Dermis blood vessel endothelial cell (primary cell): ENCODE measurements at places on chromosomes 4 and X. TPM values are rescaled to one million over a fixed set of nuclear protein-coding genes. Genes with fewer than 3 reads are reported as not detected.

DNA sequence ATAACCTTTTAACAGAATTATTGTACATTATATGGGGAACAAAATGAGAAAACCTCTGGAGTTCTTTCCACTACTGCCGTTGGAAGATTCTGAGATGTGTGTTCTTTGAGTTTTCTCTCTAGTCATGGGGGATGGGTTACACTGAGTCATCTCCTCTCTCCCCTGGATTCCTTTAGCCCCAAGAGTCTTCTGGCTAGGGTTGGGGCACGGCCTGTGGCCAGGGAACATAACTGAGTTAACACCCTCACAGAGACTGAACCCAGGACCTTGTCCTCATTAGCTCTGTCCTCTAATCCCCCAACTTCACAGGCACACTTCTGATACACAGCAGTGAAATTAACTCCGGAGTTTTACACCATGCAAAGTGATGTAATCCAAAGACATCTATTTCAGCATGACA, 142.3 kb upstream of the F9 start:
- DNase-seq: no peak

DNA sequence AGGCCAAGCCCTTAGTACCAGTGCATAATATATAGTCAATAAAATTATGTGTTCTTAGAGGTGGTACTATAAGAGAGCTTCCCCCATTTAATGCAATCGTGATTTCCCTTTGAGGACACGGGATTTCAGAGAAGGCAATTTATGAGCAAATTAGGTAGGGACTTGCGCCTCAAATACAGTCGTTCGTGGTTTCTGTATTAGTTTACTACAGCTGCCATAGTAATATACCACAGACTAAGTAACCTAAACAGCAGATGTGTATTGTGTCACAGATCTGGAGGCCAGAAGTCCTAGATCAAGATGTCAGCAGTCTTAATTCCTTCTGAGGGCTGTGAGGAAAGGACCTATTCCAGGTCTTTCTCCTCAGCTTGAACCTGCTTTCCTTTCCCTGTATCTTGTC, 1.5 kb upstream of the PUDP start:
- DNase-seq: no peak

- no peak for DNase-seq
These were observed 87.8 kb downstream of the STARD8 start for GRCh38 chrX:68735266-68735665.

GRCh38 chr4:113444386-113444785, 317.2 kb downstream of the CAMK2D start:
- DNase-seq: peak; percentile 66

Gene PDE6B
- total RNA-seq: 7.3 and 7.5 TPM in 2 replicates

DNA sequence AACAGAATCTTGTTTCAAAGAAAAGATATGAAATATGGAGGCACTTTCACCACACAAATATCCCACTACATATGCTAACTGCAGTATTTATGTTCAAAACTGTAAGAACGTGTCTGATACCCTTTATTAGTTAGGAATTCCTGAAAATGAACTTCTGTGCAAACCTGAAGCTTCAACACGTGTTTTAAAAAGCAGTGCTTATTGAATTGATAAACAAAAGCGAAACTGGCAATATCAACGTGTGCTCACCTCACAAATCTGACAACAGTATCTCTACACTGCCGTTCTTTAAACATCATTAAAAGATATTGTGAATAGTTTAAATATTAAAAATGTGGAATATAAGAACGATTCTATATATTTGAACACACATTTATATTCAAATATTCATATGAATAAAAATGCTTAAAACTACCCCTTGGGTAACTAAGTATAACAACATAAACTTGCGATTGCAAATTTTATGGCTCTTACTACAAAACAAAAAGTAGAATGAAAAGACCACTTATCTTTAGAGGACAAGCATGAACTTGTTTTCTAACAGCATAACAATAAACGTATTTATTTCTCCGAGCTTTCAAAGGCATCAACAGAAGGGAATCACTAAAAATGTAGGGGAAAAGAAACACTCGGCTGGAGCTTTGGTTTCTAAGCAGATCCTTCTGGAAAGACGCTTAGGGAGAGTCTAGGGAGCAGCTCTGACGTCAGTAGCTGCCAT, at the start of gene LRP2BP:
TSS of gene LRP2BP (minus strand) at position 687 of the 718 bp plus-strand sequence. CDS start 17,738 bp downstream, outside the sequence.
- peak; percentile 47 for DNase-seq

DNA sequence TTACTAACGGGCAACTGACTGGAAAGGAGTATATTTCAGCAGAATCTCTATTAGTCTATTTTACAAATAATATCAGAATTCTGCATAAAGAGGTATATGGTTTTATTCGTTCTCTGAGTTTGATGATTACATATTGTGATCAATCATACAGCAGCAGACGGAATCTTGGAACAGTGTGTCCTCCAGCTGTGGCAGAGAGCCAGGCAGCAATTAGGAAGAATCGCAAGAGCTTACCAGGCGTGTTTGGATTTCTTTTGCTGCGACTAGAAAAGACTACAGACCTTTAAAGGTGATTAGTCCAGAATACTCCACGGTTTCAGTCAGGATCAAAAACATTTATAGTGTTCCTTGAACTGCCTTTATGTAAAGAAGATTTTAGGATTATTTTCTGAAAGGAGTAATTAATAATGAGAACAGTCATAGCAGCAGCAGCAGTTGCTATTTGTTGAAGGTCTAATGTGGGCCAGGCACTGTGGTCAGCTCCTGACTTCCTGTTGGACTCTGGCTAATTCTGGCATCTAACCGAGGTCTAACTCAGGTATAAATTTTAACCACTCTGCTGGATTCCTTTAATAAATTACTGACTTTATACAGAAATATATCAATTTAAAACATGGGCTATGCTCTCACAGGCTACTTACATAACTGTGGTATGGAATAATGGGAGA, 225.3 kb upstream of the CXorf66 start:
- no peak for DNase-seq

Gene MAGEB2
- not detected in 2 replicates for total RNA-seq

Gene CA5B
- total RNA-seq: 1.5 and 2.7 TPM in 2 replicates

- peak; percentile 28 for DNase-seq
These were observed 29.6 kb downstream of the PDGFC start for GRCh38 chr4:156941940-156942548.

Gene ACOX3
- total RNA-seq: 29.3 and 44.2 TPM in 2 replicates

GRCh38 chrX:153381684-153382532, 19.2 kb downstream of the PNMA6E start:
- peak; percentile 62 for DNase-seq

Gene SULT1B1
- 2.4 and 12.6 TPM in 2 replicates for total RNA-seq

GRCh38 chr4:182065255-182065654, 177.9 kb upstream of the TENM3 start:
- DNase-seq: no peak

DNA sequence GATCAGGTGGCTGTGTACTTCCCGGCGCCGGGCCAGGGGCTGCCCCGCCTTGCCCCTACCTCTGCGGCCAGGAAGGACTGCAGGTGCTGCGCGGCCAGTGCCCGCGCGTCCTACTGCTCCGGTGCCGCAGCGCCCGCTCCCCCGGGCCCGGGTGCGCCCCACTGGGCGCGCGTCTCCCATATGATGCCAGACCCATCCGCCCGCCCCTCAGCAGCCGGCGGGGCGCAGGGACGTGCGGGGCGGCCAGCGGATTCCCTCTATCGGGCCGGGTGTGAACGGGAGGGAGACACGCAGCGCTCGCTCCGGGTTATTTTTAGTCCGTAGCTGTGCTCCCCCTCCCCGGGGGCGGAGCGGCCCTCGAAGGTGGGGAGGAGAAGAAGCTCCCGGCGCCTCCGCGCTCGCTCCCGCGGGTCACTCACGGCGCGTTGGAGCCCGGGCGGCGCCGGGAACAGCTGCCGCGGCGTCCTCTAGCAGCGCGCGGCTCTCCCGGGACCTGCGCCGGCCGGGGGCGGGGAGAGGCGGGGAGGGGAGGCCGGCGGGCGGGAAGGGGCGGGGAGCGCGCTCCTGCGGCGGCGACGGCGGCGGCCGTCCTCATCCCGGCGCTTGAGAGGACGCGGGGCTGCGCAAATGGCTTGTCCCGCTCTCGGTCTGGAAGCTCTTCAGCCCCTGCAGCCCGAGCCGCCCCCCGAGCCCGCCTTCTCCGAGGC, 103.6 kb downstream of the UCHL1 start:
- peak; percentile 67 for DNase-seq

GRCh38 chr4:98919996-98920395, 8.9 kb downstream of the EIF4E start:
- peak; percentile 35 for DNase-seq

DNA sequence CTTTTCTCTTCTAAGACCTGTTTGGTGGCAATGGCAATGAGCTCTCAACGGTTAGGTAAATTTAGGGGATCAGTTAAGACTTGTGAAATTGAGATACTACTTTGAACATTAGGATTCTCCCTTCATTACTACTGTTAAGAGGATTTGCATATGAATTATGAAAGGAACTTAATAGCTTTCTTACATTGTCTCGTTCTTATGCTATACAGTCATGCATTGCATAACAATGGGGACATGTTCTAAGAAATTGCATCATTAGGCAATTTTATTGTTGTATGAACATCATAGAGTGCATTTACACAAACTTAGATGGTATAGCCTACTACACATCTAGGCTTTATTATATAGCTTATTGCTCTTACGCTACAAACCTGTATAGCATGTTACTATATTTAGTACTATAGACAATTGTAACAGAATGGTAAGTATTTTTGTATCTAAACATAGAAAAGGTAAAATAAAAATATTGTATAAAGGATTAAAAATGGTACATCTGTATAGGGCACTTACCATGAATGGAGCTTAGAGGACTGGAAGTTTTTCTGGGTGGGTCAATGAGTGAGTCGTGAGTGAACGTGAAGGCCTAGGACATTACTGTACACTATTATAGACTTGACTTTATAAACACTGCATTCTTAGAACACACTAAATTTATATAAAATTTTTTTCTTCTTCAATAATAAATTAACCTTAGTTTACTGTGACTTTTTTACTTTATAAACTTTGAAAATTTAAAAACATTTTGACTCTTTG, 62.5 kb downstream of the PAQR3 start:
- no peak for DNase-seq

DNA sequence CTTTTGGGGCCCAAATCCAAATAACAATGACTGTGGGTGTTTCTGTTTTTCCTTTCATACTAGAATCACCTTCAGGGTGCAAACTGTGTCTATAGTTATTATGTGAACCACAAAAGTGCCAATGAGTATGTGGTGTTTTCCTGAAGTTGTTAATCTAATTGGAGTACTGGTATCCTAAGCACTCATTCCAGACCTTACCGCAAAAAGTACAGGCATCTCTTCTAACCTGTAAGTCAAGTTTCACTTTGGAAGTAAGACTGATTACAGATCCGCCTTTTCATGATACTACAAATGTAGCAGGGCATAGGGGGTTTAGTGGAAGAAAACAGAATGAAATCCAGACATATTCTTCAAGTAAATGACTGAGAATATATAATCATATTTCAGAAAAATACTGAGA, 16.1 kb downstream of the COQ2 start:
- DNase-seq: no peak

- peak; percentile 78 for DNase-seq
These were observed at the start of gene OPHN1 for GRCh38 chrX:68433155-68433980. TSS of gene OPHN1 (minus strand) at chrX:68433495. CDS start at chrX:68433020, 475 bp downstream.

Gene GYPA
- not detected in 2 replicates for total RNA-seq

Gene CCKAR
- total RNA-seq: not detected in 2 replicates

- no peak for DNase-seq
These were observed 184.6 kb downstream of the SPATA18 start for GRCh38 chr4:52235552-52236201.

DNA sequence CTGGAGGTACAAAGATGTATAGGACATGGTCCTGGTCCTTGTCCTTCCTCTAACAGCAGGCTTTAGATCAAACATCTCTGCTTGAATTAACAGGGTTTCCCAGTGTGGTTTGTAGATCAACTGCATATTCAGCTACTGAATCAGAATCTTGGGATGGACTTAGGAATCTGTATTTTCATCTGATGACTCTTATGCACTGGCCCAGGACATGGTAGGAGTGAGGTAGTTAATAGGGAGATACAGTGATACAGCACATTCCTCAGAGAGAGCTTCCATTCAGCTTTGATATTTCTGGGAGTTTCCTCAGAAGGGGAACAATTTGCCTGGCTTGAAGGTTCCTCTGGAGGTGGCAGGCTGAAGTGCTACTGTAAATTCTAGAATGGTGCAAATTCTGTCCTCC, 203.1 kb downstream of the LARP7 start:
- no peak for DNase-seq

Gene TRIM60
- not detected in 2 replicates for total RNA-seq

DNA sequence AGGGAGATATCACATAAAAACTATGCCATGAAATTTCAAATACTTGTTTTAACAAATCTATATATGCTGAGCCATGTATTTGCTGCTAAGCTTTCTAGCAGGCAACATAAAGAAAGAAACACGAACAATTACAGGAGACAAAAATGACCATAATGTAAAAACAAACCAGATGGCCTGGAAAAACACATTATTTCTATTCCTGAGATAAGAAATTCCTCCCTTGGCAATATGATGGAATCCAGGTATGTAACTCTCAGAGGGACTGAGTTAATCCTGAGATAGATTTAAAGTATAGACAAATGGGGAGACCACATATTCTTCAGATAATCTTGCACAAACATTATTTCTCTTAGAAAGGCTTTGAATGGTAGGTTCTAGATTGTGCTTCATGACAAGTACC, 224.1 kb upstream of the MAB21L2 start:
- DNase-seq: no peak

DNA sequence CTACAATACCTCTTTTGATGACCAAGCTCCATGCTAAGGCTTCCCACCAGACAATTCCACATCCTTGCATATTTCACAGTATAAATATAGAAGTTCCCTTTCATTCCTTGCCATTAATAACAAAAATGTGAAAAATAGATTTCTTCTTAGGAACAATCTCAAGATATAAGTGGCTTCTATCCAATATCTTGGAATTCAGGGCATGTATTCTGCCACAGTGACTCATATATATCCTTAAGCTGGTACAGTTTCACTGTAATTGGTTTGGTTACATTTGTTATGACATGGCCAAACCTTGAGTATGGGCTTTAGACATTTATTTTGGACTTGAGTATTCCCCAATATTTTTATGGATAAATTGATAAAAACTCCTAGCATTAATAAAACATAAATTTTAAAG, 181.7 kb upstream of the DDX53 start:
- no peak for DNase-seq

- DNase-seq: no peak
These were observed 446.3 kb upstream of the FSTL5 start for GRCh38 chr4:162610116-162610515.

Gene TMSB15C
- total RNA-seq: 2.3 and 4.3 TPM in 2 replicates

DNA sequence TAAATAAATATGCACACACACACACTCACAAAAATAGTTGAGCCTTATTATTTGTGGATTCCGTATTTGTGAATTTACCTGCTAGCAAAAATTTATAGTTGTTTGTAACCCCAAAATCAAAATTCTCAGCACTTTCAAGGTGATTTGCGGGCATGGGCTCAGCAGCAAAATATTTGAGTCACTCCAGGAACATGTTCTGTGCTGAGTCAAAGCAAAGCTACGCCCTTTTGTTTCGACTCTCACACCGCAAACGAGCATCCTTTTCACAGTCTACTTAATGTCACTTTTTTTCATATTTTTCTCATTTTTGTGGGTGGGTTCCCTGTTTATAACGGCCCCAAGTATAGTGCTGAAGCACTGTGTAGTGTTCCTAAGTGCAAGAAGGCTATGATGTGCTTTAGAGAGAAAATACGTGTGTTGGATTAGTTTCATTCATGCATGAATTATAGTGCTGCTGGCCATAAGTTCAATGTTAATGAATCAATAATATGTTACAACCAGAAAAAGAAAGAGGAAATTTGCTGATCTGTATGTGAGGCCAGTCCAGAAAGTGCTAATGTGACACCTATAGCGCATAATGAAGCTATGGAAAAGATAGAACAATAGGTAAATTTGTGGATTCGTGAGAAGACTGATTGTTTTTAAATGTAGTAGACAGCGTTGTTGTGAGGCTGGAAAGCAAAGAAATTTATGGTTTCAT, 723.2 kb upstream of the AGA start:
- DNase-seq: no peak

Gene ARHGEF6
- 16.5 TPM in 2 replicates for total RNA-seq

GRCh38 chrX:64843224-64843623, 133.0 kb downstream of the ZC4H2 start:
- no peak for DNase-seq
